A549 treated with DMSO at 1 μM for 4 hours (cell line): ENCODE measurements at places on chromosomes 6 and 20. TPM values are rescaled to one million over a fixed set of nuclear protein-coding genes. Genes with fewer than 3 reads are reported as not detected.

Gene TFAP2D
- total RNA-seq = not detected in 5 replicates

Gene ZSWIM1
- 6.2 to 7.6 TPM (median 6.8 TPM) in 5 replicates for total RNA-seq

Gene FAM83B
- 0.06 to 0.16 TPM (median 0.08 TPM) in 5 replicates for total RNA-seq

Gene COL21A1
- total RNA-seq = 0.56 to 1.4 TPM (median 0.68 TPM) in 5 replicates

Gene LAMA5
- 250 to 425 TPM (median 380 TPM) in 5 replicates for total RNA-seq

Gene GPR6
- not detected in 5 replicates for total RNA-seq
